ENCODE measurements at places on chromosomes 11 and 22.

DNA sequence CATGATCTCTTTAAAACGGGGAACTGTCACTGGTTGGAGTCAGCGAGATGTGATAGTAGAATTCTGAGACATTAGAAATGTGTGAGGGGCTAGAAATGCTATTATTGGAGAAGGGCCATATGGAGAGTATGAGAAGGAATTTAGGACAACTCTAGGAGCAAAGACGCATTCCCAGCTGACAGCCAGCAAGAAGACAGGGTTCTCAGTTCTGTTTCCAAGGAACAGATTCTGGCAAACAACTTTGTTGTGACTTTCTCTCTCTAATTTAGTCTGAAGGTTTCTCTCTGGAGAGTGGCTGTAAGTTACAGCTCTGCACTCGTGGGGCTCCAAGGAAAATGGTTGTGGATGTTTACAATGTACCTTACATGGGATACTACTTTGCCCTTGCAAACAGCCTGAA, 876.3 kb downstream of the FAM181B start:
- no peak for DNase-seq
- no peak overlapping the region for H3K27ac ChIP-seq
- H3K4me3 ChIP-seq, result no peak overlapping the region
- H3K4me1 ChIP-seq, result no peaks in the 10 kb centered on the region
- H3K36me3 ChIP-seq, result peaks cover 2% of the 10 kb centered on the region
- H3K27me3 ChIP-seq, result no peaks in the 10 kb centered on the region

DNA sequence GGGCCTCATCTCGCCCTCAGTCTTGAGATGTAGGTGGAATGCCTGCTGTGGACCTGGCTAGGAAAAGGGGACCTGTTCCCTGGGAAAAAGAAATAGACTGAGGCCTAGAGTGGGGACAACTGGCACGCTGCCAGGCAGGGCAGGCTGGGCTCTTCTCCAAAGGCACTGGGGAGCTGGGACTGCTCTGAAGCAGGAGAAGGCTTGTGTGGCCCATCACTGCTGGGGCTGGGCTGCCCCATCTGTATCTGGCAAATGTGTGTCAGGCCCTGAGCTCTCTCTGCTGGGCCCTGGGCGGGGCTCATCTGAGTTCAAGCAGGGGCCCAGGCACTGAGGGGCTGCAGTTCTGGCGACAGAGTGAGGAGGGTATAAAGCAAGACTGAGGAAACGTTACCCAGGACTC, 32.9 kb downstream of the ARVCF start:
- H3K4me3 ChIP-seq, result no peak overlapping the region
- H3K36me3 ChIP-seq, result no peaks in the 10 kb centered on the region
- no peak overlapping the region for H3K27ac ChIP-seq
- no peak for DNase-seq
- H3K4me1 ChIP-seq, result peaks cover 2% of the 10 kb centered on the region

GRCh38 chr11:121032546-121032945, 8.6 kb downstream of the TBCEL start:
- peaks cover 4% of the 10 kb centered on the region for H3K36me3 ChIP-seq
- no peak overlapping the region for H3K4me3 ChIP-seq
- peaks cover 33% of the 10 kb centered on the region for H3K4me1 ChIP-seq
- DNase-seq, result no peak

- H3K4me1 ChIP-seq, result peaks cover 69% of the 10 kb centered on the region
- H3K27ac ChIP-seq, result no peak overlapping the region
- peaks cover 21% of the 10 kb centered on the region for H3K36me3 ChIP-seq
- no peak overlapping the region for H3K4me3 ChIP-seq
- no peak for DNase-seq
Measured at GRCh38 chr22:39408807-39409206, 9.2 kb downstream of the TAB1 start.

Measured in activated CD8-positive, alpha-beta T cell treated with anti-CD3 and anti-CD28 coated beads for 36 hours (primary cell).